ENCODE measurements at places on chromosomes 1 and 21. TPM values are rescaled to one million over a fixed set of nuclear protein-coding genes. Genes with fewer than 3 reads are reported as not detected.

DNA sequence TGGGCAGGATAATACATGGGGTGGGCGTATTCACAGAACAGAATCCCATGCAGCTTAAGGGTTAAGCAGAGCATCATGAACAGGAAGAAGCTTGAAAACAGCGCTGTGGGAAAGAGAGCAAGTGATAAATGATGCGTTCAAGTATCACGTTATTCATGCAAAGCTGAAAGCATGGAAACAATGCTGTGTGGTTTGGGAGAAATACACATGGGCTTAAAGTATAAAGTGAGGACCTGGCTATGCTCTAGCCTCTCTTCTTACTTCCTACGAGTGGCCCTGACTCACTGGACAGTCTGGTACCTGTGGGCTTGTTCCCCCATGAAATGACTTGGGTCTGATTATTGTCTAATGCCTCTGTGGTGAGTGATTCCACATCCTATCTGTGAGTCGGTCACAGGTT is 25.7 kb downstream of the TMPRSS2 start:
- DNase-seq = peak; percentile 30

- DNase-seq = peak; percentile 86
These were observed 8.2 kb upstream of the S100A10 start for GRCh38 chr1:152001631-152002584.

DNA sequence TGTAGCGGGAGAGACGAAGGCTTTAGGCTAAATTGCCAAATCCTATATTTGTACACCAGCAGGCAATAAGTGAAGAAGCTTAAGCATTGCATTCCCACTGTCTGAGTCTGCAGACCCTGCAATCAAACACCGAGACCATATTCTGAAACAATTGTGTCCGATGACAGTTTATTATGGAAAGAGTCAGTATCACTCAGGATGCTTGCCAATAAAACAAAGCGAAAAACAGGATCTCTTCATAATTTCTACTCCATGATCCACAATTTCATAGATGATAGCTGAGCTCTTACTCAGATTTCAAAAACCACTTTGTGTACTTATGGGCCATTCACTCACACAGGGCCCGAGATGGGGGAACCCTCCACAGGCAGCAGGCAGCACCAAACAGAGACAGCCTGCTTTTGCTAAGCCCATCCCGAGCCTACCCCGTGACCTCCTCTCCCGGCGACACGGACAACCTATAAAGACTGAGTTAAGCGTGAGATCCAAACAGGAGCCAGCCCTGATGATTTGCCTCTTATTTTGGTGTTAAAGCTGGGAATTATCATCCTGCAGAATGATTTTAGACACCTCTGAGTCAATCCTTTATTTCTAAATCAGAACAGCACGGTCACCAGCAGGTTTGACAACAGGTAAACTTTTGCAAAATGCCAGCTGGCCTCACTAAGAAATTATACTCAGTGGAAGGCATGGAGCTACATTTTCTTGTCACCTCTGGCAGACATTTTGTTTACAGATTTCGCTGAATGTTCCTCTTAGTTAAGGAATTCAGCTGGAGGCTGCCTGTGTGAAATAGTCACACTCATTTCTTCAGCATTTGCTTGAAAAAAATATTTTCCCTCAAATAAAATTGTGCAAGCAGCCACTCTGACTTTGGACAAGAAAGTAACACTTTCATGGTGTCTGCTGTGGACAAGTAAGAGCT is 212.4 kb downstream of the GPATCH2 start:
- no peak for DNase-seq

- DNase-seq = no peak
These were observed 1.5 kb downstream of the FCRL4 start for GRCh38 chr1:157596384-157596783.

TMEM52 gene
- 0.29 TPM for total RNA-seq

DNA sequence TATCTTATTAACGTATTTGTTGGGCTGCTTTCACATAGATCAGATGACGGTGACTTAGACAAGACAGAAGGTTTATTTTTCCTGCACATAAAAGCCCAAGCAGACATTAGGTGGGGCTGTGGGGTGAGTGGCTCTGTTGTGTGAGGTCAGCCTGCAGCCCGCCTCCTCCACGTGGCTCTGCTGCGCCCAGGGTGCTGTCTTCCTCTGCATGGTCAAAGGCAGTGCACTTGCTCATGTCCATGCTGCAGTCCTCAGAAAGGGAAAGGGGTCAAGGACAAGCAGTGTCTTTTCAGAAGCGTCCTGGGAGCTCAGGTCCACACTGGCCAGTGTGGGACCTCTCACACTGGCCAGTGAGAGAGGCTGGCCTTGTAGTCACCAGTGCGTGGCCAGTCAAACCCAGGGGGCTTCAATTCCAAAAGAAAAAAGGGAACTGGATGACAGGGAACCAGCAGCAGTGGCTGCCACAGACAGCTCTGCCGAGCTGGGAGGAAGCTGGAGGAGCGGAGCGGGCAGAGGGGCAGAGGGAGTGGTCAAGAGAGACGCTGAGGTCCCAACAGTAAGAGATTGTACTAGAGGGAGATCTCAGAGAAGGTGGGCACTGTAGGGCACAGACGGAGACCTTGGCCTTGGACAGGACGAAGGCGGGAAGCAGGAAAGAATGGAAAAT is 35.9 kb upstream of the SLC45A1 start:
- no peak for DNase-seq

Measured in H4 (cell line).